ENCODE measurements at places on chromosomes 1 and 21.

DNA sequence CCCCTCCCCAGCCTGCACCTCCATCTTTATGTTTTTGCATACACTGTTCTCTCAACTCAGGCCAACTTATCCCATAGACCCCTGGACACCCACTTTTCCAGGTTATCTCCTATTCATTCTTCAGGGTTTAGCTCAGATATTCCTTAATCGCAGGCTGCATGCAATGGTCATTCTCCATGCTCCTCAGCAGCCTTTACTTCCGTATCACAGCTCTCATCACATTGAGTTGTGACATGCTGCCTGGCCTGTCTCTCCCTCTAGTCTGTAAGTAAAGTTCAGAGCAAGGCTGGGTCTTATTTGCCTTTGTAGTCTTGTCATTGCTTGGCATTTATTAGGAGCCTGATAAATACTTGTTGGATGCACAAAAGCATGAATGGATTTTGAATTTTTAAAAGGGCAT is 6.9 kb downstream of the DNAJC6 start:
- DNase-seq: no peak

- no peak for DNase-seq
Observed at GRCh38 chr1:177569476-177569875, 398.7 kb downstream of the BRINP2 start.

GRCh38 chr1:15262706-15263105 is 15.7 kb downstream of the FHAD1 start:
- no peak for DNase-seq

DNA sequence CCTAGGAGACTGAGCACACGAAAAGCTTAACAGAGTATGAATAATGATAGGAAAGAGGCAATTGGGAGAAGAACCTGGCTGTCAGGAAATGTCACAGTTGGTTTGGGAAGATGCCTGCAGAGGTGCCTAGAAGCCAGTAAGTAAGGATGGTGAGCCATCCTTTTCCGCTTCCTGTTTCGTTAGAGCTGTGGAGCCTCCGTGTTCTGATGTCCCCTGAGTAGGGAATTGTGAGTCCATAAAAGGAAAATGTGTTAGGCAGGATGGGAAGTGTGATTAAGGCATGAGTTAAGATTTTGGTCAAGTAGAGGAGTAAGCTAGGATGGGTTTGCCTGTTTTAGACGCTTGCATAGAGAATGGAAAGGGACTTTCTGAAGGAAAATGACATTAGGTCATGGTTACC is 9.0 kb downstream of the CLIC4 start:
- no peak for DNase-seq

DNA sequence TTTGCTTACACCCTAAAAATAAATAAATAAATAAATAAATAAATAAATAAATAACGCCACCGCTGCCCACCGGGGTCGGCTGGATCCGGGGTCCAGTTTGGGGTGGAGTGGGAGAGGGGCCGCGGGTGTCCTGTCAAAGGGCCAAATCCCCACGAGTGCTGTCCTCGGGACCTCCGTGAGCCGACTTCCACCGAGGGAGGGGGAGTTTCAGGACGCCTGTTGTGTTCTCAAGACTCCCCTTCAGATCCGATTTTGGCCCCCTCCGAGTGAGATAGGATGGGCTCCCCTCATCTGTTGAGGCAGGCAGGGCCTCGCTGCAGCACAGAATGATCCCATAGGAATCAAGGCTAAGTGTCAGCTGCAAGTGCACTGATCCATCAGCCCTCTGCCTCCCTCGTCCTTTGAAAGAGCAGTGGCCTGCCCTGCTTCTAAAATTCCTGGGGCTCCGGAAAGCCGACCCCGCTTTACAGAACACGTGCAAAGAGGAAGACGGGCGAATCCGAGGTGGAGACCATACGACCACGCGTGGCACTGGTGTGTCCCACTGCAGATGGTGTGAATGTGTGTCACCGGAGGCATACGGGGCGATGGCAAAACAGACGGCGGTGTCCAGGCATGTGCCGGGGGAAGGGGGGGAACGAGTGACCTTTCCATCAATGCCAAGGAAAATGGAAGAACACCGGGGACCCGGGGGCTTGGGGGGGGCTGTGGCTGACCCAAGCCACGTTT is 3880.5 kb downstream of the SRGAP2C start:
- DNase-seq: no peak

DNA sequence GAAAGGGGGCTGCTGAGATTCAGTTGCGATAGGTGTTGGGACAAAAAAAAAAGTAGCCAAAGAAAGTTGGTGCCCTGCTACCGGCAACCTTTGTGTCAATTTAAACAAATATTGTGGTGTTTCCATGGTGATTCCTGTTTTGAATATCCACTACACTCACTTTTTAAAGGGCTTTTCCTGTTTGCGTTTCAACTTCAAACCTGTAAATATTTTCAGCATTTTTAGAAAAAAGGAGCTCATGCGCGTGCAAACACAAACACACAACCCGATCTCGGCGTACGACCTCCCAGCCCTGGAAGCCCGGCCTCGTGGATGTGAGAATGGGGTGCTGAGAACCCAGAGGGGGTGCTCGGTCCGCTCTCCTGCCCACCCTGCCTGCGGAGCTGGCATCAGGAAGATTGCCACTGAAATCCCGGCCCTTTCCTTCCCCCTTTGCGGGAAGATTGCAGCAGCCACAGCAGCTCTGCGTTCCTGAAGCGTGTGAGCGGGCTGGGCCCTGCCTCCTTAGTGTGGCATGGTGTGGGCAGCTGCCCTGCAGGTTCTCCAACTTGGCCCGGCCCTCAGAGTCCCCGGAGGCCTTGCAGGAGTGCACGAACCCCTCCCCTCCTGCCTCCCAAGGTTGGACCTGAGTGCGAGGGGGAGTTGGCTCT is 34.8 kb downstream of the CASZ1 start:
- DNase-seq: no peak

DNA sequence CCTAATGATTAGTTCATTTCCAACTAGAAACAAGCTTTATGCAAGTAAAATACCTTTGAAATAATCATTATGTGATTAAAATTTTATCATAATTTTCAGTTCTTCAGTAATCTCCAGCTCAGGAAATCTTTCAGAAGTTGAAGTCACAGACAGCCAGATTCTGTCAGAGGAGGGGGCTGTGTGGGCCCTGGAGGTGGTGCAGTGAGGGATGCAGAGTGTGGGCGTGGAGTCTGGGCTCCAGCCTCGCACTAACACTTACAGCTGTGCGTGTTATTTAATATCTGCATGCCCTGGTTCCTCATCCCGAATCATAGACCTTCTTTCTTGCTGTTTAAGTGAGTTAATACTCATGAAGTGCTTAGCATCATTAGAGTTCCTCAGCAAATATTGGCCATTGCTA is 23.9 kb downstream of the WDR64 start:
- no peak for DNase-seq

DNA sequence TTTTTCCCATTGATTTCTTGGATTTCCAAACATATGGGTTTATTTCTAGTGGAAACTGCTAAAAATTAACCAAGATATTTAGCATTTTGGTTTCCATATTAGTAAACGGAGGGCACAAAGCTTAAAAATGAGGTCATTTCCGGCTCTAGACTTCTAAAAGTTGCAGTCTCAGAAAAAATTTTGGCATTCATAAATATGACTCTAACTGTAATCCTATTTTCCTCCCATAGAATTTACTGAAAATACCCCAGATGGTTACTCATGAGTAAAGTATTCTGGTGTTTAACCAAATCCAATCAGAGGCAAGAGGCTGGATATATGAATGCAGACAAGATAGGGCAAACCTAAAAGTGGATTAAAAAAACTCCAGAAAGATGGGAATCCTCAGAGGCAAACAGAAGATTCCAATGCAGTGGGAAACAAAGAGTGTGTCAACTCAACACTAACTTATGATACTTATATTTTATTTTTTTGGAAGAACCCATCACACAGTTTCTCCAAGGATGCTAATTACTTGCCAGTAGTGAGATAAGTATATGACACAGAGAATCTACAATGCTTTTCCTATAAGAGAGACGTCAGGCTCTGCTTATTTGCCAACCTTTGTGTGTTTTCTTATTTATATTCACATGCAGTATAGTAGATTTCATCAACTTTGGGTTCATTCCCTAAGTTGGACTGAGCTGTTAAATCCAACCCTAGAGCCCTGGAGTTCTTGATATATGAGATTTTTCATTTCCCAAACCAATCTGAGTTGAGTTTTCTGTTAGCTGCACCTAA is 90.1 kb upstream of the BCL10 start:
- no peak for DNase-seq

GRCh38 chr1:53198241-53198651 is 1.6 kb downstream of the CPT2 start:
- DNase-seq: no peak

- DNase-seq: no peak
Observed at GRCh38 chr1:83766241-83766691, 232.7 kb downstream of the TTLL7 start.

- DNase-seq: no peak
Observed at GRCh38 chr1:219555031-219555692, 57.7 kb downstream of the ZC3H11B start.
